ENCODE measurements at places on chromosomes 2 and 18.
A peak's percentile ranks its signal among the peaks of the same experiment; 100 is the strongest.

DNA sequence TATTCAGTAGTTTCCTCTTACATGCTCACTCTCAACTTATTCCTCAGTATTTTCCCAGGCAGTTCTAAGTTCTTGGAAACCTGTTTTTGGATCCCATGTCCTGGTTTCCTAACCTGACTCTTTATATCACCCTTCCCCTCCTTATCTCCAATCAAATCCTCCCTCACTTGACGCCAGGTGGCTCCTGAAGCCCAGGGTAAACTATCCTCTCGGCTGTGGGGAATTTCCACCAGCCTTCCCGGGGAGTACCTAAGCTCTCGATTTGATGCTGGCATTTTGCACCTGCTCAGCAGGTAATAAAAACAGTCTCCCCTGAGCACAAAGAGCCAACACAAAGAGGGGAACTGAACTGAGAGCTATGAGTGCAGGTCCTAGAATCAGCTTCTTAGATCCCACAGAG is 538.0 kb downstream of the SLC4A3 start:
- no peak for DNase-seq

DNA sequence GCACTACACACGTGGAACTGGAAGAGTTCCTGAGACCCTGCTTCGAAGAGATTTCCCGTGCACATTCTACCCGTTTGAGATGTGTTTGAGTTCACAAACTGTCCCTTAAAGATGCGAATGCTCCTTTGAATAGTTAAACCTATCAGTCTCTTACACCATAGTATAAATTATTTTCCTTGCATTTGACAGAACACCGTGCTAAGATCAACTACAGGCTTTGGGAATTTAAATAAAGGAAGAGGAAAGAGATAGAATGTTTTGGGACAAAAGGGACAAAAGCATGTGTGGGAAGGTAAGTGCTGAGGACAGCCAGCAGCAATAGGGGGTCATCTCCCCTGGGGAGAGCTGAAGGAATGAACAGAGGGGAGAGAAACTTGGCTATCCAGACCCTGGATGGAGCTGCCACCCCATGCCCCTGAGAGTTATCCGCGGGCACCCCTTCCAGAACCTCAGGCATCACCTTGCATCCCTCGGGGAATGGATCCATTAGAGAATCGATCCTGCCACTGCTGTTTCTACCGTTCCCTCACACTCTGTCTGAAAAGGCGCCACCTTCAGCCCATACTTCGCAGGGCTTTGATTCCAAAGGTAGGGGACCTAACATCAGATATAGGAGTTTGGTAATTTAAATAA is 888 bp upstream of the ADCY3 start:
- DNase-seq, result no peak

DNA sequence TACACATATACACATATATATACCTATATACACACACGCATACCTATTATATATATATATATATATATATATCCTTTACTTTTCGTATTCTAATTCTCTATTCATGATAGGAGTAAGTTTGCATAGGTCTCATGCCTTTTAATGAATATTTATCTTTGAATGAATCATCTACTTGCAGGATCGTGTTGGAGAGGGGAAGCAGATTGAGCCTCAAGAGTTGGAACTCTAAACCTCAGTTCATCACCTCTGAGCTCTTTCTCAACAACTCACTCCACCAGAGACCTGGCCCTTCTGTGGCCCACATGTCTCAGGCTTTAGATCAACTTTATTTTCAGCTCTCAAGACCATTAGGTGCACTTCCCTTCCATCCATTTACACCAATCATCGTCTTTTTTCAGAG is 490.4 kb upstream of the ID2 start:
- no peak for DNase-seq

DNA sequence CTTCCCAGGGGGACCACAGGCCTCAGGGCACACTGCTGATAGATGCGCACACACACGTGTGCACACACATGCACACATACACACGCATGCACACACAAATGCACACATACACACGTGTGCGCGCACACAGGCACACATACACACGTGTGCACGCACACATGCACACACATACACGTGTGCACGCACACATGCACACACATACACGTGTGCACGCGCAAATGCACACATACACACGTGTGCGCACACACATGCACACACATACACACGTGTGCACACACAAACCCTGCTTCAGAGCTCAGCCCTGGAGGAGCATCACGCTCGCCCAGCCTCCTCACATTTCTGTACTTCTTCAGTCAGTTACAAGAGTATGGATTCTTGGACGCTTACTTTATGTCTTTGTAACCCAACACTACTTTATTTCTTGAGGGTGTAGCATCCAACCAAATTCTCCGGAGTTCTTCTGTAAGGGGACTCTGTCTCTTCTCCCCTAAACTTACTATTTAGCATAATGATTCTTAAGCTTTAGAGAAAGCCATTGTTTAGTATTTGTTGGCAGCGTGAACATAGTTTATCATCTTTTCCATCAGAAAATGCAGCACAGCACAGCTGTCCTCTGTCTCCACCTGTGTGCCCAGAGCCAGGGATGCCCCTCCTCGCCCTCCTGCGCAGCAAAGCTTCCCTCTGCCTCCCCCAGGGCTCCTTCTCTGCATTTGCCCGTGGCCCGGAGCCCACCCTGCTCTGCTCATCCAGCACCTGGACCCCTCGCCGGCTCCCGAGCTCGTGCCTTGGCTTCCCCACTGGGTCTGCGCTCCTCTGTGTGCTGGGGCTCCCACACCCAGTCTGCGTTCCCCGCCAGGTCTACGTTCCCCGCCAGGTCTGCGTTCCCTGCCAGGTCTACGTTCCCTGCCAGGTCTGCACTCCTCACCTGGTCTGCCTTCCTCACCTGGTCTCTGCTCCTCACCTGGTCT is 74.4 kb upstream of the CTDP1 start:
- no peak for DNase-seq

- no peak for DNase-seq
Measured at GRCh38 chr18:32763293-32763692, 9.5 kb downstream of the KLHL14 start.

DNA sequence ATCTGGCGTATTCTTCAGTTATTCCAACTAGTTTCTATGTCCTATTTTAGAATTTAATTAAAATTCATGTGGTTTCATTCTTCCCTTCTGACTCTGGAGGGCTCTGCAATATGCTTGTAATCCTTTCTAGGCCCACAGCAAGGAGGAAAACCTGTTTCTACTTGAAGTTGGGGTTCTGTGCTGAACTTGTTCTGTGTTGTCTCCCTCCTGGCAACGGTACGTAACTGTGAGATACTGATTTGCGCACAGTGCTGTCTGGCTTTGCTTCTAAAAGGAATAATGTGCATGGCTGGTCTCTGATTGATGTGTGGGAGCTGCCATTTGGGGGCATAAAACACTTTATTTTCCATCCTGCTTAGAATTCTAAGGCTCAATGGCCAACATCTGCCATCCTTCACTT is 81.7 kb downstream of the NABP1 start:
- DNase-seq, result no peak

DNA sequence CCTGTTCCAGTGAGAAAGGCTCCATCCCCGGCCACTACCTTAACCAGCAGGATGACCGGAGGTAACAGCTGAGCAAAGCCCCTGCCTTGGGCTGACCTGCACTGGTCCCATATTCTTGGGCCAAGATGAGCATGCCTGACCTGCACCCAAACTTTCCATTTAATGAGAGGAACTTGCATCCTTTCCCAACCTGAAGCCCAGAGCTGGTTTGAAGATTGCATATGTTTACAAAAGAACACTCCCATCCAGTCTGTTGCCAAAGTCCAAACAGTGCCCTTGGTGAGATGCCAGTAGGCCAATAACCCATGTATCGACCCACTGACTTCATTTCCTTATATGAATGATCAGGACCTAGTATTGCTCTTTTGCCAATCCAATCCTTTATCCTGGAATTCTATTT is 5.5 kb upstream of the NPAS2 start:
- DNase-seq, result no peak

- DNase-seq, result peak; percentile 49
Measured at GRCh38 chr2:217220228-217221013, 360.6 kb upstream of the TNP1 start.

DNA sequence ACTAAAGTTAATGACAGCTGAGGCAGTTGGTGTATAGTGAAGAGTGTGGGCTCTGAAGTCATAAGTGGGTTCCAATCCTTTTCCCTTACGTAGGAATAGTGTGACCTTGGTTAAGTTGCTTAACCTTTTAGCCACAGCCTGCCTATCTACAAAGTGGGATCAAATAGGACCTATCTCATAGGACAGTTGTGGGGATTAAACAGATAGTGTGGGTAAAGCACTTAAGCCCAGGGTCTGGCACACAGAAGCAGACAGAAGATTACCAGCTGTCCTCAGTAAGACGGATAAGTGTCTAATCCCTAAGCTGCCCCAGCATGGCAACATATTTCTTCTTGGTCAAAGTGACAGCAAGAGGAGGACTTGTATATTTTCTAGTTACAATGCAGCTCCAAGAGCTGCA is 28.2 kb downstream of the UBE2F start:
- DNase-seq, result no peak

DNA sequence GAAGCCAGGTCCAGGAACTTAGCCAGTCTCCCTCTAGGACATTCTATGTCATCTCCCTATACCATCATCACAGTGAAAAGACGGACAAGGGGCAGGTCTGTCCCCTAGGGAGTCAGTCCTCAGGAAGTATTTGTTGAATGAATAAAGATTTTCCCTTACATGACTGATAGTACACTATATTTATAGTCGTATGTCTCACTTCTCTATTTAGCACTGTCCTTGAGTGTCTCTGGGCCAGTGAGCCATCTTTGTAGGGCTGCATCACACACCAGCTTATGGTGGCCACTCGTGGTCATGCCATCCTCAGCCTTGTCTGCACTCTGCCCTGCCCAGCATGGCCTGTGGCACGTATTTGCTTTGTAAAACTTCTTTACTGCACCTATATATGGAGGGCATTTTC is 25.8 kb downstream of the PTPN18 start:
- no peak for DNase-seq

- no peak for DNase-seq
Measured at GRCh38 chr2:85184990-85185389, 51.8 kb downstream of the TCF7L1 start.
